Stimulated activated CD8-positive, alpha-beta memory T cell treated with anti-CD3 and anti-CD28 coated beads, Interleukin-12 subunit alpha, Interleukin-12 subunit beta, amount 100 ng/mL, for 4 hours (primary cell): ENCODE measurements at places on chromosomes 6 and 20.

DNA sequence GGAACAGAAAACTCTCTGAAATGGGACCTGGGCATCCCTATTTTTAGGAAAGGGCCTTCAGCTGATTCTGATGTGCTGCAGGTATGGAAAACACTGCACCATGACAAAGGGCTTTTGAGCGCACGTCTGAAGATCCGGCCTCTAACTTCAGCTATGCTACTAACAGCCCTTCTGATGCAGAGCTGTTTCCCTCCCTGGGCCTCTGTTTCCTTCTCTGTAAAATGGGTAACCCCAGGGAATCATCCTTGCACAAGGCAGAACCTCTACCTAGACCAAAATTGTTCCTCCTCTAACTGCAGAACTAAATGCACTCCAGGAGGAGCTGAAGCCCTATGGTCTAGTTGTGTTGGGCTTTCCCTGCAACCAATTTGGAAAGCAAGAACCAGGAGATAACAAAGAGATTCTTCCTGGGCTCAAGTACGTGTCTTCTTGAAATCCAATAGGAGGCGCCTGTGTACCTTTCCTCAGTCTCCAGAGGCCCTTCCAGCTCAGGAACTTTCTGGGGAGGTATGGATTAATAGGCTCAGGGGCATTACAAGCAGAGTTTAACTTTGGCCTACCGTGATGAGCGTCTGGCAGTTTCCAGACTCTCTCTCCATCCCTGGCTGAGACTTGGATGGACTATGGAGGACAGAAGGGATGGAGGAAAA lies 5.9 kb downstream of the GPX5 start:
- DNase-seq: no peak

DNA sequence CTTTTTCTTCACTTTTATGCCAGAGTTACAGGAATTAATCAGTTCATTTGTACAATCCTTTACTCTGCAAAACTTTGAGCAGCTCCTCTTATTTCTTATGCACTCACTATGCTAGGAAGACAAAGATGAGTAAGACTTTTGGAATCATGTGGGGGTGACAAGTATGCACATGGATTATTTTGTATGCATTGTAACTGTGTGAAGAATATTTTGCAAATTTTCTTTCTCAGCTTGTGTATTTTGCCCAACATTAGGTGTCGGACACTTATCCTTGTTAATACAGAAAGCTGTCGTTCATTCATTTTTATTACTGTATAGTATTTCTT lies 88.6 kb downstream of the PPP1R14C start:
- DNase-seq: no peak

DNA sequence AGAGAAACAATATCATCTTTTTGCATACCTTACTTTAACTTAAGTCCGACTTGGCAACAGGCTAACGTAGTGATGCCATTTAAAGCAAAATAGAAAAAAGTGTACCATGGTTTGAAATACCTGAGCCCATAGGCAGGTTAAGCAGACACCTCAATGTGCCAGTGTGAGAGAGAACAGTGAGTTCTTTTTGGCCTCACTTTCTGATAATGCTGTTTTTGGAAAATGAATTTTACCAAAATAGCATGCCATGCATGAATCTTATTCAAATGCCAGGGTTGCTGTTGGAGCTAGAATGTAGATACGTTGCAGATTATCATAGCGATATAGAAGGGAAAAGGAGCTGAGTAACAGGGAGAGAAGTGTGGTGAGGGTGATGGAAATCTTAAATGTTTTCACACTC lies 170.2 kb downstream of the OTOR start:
- DNase-seq: no peak

DNA sequence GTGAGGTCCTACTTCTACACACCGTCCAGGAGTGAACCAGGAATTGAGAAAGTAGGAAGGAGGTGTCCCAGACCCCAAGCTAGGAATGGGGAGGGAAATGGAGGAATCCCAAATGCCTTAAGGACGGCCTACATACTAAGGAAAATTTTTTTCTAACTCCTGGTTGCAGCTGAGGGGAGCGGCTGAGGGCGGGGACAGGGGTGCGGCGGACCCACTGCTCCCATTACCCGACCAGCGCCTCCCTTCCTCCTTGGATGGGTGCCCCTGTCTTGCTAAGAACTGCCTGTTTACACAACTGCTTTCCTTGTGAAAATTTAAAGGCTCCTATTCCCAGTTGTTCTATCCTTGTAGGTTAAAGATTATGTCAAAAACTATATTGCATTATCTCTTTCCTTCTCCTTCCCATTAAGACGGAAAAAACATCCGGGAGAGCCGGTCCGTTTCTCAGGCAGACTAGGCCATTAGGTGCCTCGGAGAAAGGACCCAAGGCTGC lies 699 bp upstream of the HSPA1B start:
- DNase-seq: no peak

DNA sequence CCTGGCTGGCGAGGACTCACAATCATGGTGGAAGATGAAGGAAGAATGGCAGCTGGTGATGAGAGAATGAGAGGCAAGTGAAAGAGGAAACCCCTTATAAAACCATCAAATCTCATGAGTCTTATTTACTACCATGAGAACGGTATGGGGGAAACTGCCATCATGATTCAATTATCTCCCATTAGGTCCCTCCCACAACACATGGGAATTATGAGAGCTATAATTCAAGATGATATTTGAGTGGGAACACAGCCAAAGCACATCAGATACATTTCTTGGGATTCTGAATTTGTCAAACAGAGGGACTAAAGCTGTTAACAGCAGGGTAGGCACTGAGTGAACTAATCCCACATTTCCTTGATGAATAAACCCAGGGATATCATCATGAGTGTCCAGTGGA lies 116.2 kb upstream of the PLCB4 start:
- no peak for DNase-seq

GRCh38 chr20:51456511-51457509 lies 85.7 kb downstream of the NFATC2 start:
- DNase-seq: no peak

- DNase-seq: no peak
Observed at GRCh38 chr20:32828029-32828680, 8.4 kb downstream of the MAPRE1 start.

DNA sequence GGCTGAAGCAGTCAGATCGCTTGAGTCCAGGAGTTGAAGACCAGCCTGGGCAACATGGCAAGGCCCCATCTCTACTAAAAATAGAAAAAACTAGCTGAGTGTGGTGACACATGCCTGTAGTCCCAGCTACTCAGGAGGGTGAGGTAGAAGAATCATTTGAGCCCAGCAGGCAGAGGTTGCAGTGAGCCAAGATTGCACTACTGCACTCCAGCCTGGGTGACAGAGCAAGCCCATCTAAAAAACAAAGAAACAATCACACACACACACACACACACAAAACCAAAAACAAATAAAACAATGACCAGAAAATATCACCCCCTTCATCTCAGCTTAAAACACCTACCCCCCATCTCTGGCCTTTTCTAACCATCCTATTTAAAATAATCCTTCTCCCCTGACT lies 68.0 kb downstream of the BTBD9 start:
- no peak for DNase-seq

DNA sequence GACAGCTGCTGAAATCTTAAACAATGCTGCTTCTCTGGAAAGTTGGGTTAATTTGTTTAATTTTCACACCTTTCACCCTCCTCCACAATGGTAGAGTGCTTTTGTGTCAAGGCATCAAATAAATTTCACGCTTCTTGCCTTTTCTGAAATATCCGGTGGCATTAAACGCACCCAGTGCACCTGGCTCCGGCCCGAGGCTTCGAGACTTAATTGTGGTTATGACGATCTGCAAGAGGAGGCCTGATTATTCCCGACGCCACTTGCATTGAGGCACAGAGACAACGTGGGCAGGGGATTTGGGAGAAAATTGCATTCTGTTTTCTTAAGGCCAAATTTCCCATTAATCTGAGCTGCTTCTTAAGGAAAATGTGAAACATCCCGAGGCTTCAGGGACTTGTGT lies 152.2 kb downstream of the CDH4 start:
- no peak for DNase-seq

- no peak for DNase-seq
Observed at GRCh38 chr6:7136859-7137334, 29.1 kb downstream of the RREB1 start.

- DNase-seq: no peak
Observed at GRCh38 chr20:3592931-3593330, 70.3 kb downstream of the GFRA4 start.

DNA sequence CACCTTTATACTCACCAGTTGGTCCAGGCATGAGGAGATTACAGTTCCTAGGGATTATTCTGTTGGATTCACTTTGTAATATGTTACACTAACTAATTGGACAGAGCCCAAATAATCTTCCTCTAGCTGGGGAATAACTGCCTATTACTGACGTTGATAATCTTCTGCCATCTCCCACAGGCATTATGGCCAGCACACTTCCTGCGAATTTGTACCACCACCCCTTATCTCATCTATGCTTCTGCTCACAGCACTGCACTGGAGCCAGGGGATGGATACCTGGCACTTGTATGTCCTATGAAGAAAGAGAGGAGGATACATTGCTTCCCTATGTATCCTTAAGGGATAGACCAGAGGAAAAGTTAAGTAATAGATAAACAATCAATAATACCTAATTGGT lies 494.8 kb upstream of the MAN1A1 start:
- DNase-seq: no peak

DNA sequence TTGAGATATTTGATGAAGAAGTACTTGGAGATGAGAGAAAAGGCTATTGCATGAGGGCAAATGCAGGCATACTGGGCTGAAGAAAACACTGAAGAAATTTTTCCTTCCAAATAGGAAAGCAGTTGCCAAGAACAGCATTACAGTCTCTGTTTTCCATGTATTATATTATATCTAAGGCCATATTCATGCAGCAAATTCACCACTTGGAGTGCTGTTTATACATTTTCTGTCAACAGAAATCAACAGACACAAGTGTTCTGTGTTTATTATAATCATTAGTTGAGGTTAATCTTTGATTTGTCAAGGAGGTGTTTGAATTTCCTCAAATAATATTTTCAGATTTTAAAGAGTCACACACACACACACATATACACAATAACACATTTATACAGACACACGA lies 268.8 kb upstream of the PLCB4 start:
- DNase-seq: no peak

DNA sequence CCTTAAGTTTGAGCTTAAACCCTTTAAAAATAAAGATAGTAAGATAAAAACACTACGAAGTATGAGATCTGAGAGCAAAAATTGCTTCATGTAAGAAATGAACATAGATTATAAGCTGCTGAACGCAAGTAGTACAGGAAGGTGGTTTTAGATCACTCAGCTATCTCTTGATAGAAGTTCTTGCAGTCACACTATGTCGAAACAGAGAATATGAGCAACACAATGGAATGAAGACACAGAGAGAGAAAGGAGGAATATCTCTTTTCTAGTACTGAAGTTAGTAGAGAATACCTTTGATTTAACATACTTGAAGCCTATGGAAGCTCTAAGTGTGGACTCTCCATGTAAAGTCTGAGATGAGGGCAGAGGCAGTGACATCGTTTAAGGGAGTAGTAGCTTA lies 162.7 kb downstream of the CDK19 start:
- no peak for DNase-seq

DNA sequence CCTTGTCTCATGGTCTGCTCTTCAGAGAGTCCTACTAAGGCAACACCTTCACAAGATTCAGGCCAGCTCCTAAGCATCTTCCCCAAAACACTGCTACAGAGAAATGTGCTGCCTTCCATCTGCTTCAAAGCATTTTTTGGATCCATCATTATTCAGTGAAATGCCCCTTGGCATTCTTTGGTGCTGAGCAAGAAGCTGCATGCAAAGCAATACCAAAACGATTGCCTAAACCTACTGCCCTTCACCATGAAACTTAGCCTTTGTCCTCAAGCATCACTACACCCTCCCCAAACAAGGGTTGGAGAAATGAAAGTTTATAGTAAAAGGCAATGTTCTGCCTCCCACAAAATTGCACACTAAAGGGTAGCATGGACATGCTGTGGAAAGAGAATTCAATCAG lies 93.5 kb downstream of the SNAP25 start:
- no peak for DNase-seq

DNA sequence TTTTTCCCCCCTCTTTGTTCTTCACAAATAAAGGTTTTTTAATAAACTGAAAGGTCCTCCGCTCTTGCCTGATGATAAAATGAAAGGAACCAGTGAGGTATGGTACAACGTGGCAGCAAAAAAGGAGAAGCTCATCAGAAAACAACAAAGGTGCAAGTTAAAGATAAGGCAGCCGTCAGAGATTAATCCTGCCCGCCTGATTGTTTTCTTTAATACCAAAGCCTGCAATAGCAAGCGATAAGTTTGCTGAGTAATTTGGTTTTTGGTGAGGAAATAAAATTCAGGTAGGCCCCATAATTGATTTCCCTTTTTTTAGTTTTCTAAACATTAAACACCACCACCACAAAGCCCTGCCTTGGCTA lies 177.9 kb downstream of the MBOAT1 start:
- DNase-seq: no peak

GRCh38 chr6:57303931-57304681 lies 13.3 kb upstream of the PRIM2 start:
- no peak for DNase-seq

- DNase-seq: no peak
Observed at GRCh38 chr6:82072121-82072521, 175.4 kb downstream of the IBTK start.

DNA sequence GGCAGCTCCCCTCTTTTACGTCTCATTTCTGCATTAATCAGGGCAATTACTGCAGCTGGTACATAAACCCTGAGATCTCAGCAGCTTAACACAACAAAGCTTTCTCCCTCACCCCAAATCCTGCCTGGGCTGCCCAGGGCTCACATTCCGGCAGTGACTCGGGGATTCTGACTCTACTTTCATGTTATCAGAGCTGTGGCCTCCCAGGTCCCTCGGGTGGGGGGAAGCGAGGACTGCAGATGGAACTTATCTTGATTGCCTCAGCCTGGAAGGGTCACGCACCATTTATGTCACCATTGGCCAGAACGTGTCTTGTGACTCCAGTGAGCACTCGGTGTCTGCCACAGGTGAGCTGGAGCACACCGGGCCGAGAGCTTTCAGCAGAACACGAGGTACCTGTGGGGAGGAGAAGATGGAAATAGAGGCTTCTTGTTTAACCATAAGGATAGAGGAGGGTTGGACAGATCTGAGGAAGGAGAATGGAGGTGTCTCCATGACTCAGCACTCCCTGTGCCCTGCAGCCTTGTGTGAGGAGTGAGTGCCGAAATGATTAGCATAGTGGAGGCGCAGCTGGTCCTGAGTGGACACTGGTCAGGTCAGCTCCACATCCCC lies 88.5 kb upstream of the EXOC2 start:
- no peak for DNase-seq

DNA sequence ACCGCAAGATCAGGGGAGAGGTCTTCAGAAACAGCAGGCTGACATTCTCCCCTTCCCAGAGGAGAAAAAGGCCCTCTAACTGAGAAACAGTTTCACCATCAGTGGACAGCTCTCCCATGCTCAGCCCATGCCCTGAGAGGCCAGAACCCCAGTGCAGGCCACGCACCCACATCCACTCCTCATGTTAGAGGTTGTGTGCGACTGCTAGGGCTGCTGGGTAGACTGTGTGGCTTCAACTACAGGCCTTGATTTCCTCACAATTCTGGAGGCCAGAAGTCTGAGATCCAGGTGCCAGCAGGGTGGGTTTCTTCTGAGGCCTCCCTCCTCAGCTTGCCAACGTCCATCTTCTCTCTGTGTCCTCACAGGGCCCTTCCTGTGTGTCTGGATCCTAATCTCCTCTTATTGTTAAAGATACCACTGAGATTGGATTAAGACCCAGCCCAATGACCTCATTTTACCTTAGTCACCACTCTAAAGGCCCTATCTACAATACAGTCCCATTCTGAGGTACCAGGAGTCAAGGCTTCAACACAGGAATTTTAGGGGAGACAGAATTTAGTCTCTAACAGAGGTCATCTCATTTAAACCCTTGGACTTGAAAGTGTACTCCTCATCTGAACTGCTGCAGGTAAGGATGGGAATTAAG lies 67.7 kb upstream of the CD93 start:
- DNase-seq: no peak
